ENCODE measurements at places on chromosomes 1 and 21.

DNA sequence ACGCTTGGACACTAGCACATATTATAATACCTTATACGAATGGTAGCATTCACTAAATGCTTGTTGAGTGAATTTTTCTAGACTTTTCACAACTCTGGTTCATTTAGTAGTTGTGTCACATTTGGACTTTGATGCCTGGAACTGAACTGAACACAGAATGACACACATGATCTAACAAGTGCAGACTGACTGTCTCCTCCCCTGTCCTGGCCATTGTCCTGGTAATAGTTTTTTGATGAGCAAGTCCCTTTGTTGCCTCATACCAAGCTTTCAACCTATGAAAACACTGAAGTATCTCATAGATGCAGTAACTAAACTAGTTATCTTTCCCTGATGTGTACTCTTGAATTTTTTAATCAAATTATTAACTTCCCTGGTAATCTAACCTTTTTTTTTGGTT is 66.4 kb downstream of the LRRC8D start:
- no peak for DNase-seq

GRCh38 chr1:1862905-1863547 is 27.9 kb downstream of the GNB1 start:
- DNase-seq = no peak

DNA sequence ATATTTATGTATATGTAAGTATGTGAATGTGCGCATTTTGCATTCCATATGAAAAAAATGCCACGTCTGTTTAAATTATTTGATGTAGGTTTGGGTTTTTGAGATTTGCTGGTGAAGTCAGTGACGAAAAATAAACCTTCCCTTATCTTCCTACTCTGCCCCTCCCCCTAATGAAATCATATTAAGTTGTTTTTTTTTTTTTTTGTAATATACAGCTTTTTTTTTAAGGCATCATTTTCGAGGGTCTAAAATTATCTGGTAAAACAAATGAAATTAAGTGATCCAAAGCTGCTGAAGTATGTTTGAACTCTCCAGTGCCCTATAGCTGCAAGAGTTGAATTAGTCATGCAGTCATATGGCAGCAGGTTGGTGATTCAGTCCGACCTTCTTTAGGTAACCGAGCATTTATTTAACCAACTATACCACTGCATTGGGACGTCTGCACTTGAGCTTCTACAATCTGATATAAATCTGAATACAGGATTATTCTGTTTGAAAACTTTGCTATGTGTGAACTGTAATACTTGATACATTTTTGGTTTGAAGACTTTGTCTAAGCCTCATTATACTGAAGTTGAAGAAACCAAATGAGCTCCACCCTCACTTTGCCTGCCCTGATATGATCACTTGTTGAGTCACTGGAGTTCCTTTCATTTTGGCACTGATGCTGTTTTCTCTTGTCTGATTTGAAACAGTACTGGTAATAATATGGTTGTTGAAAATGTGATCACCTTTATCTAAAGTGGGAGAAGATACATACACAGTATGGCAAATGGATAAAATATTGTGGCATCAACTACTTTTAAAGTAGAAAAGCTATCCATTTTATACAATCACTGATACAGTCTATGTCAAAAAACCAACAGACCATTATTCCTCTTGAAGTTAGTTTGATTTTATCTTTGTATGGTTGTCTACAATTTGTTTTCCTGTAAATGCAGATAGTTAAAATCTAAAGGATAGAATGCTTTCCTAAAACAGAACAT is 11.7 kb downstream of the PDIK1L start:
- peak; percentile 86 for DNase-seq

DNA sequence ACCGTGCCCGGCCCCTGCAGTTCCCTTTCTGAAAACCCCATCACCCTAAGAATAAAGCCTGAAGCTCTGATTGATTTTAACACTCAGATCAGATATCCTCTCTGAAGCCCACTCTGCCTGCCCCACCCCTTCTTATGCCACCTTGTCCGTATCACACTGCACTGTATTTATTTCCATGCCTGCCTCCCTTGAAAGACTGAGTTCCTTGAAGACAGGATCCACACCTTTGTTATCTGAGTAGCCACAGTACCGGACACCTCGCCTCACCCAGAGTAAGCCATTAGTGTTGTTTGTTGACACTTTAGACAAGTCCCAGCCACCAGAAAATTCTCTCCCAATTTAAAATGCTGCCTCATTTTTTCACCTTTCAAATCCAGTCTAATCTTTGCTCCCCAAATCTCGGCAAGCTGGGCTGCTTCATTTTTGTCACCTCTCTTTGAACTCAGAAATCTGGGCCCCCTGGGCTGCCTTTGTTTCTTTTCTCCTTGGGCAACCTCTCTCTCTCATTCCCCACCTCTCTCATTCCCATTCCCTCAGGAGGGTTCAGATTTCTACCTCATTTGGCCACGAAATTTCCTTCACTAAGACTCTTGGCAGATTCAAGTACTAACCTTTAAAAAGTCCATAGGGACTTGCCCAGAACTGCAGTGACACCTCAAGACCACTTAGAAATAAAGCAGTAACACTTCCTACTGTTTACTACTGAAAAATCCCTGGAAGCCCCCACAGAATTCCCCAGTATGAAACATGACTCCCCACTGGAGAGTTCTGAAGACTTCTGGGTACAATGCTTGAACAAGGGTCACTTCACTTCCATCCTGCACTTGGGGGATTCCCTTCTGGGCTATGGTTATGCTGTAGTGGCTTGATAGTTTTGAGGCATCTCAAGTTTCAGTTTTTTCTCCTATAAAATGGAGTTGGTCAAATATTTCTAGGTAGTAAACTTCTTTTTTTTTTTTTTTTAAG is 8.7 kb upstream of the PPP1R15B start:
- DNase-seq = no peak

GRCh38 chr1:198444792-198445191 is 95.7 kb downstream of the ATP6V1G3 start:
- DNase-seq = no peak

- no peak for DNase-seq
Measured at GRCh38 chr1:47964636-47965035, 32.5 kb downstream of the TRABD2B start.

- no peak for DNase-seq
Measured at GRCh38 chr1:29650041-29650400, 413.7 kb downstream of the PTPRU start.

GRCh38 chr1:188904201-188904600 is 1573.5 kb downstream of the BRINP3 start:
- DNase-seq = no peak

DNA sequence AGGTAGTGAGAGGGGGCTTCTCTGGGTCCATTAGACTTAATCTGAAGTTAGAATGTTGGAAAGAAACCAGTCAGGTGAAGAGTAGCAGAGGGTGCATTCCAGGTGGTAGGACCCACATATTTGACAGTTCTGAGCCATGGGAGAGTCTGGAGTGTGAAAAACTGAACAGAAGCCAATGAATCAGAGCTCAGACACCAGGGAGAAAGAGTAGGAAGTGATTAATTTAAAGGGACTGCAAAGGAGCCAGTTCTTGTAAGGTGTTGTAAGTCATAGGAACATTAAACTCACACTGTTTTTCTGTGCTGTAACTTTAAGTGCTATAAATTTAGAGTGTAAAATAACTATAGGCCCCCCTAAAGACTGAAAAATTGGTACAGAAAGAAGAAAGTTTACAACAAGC is 5.9 kb upstream of the DHX9 start:
- no peak for DNase-seq

GRCh38 chr1:207633226-207633625 is 11.7 kb upstream of the CR1L start:
- no peak for DNase-seq

GRCh38 chr1:64251971-64252370 is 48.5 kb downstream of the UBE2U start:
- DNase-seq = no peak

GRCh38 chr1:109880971-109881894 is 29.4 kb upstream of the CSF1 start:
- DNase-seq = no peak

GRCh38 chr1:239879321-239880170 is 212.1 kb upstream of the FMN2 start:
- no peak for DNase-seq

- no peak for DNase-seq
Measured at GRCh38 chr1:15940110-15941043, 35.5 kb downstream of the ZBTB17 start.

DNA sequence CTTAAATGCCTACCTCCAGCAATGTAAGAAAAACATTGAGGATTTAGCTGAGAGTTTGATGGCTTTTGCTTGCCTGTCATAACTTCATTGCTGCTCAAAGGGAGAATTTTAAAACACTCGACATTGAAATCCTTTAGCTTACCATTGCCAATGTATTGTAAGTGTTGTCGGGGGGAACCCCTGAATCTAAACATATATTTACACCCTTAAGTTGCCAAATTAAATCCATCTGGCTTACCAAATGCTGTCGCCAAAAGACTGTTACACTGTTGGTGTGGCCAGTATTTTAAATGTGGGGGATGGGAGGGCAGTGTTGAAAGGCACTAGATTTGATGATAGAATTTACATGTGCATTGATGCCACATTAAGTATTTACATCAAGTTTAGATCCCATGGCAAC is 24.9 kb upstream of the C1orf105 start:
- no peak for DNase-seq

GRCh38 chr21:45157932-45158331 is 83.6 kb downstream of the ADARB1 start:
- DNase-seq = no peak

- no peak for DNase-seq
Measured at GRCh38 chr1:231092380-231092779, 52.3 kb upstream of the FAM89A start.

DNA sequence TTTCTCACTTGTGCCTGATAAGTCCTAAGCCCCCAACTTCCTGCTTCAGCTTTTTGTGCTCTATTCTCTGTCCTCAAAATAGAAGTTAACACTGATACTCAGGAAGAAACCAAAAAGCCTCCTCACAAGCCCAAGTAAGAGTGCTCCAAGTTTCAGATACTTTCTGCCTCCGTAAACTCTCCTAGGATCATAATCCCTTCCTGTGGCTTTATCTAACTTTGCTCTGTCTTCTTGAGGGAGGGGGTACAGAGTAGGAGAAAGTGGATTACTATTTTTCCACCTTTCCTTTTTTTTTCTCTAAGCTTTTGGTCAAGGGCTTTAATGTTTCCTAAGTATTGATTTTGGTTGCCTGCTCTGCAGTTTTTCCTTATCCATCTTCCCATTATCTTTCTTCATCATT is 54.6 kb downstream of the DPH5 start:
- DNase-seq = no peak

DNA sequence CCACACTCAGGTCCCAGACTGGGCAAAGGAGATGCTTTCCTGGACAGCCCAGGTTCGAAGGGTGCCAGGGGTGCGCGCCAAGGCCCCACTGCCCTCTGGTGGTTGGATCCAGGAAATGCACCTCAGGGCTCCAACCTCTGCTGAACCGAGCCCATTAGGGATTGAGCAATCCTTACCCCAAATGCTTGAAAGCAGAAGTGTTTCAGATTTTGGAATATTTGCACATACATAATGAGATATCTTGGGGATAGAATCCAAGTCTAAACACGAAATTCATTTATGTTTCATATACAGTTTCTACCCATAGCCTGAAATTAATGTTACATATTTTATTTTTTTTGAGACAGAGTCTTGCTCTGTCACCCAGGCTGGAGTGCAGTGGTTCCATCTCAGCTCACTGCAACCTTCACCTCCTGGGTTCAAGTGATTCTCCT is 57.4 kb downstream of the SLC9A1 start:
- DNase-seq = peak; percentile 82

DNA sequence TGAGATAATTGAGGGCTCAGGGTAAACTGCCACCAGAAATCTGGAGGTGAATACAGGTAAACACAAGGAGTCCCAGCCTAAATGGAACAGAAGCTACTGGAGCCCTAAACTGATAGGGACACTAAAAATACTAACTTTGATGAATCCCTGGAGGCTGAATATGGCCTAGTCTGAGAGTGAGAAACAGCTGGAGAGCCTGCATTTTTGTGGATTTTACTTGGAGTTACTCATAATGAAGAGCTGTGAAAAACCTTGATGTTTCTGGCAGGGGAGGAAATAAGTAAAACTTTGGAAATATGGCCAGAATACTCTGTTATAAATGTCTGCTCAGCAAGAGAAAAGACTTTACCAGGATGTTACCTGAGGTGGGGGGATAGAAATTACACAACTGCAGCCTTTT is 164.4 kb downstream of the LIPI start:
- DNase-seq = no peak

- no peak for DNase-seq
Measured at GRCh38 chr1:39335216-39335615, 130.7 kb downstream of the MACF1 start.

GRCh38 chr1:21867451-21867996 is 55.5 kb downstream of the LDLRAD2 start:
- DNase-seq = peak; percentile 19

DNA sequence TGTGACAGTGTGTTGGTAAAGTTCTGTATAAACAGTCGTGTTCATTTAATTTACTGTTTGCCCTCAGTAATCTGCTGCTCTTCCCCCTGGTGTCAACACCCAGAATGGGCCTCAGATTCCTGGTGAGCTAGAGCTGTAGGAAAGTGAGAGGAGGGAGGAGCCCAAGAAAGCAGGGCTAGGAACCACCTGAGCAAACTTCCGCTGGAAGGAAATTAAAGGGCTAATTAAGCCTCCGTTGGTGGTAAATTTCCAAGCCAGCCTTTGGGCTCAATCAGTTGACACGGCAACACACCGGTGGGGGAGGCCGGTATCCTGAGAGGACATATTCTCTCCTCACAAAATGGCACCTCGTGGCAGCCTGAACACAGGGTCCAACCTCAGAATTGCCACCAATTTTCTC is 32.9 kb downstream of the RAB3B start:
- no peak for DNase-seq

DNA sequence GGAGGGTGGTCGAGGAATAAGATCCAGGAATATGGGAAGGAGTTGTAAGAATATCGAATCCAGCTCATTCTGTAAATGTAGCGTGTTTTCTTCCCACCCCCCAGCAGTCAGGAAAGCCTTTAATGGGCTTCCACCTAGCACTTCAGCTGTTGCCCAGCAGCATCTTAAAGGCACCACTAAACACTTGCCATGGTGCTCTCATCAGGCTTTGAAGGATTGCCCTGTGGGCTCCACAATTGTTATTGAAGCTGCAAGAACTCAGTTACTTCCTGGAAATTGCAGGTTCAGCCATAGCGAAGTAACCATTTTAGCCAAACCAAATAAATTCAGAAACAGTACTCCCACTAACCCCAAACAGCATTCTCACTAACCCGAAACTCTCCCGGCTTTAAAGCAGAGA is 511.2 kb downstream of the PLPP3 start:
- no peak for DNase-seq

Data from hematopoietic multipotent progenitor cell treated with erythropoietin and hydrocortisone succinate and interleukin-3 and kit ligand, for 17 days (in vitro differentiated cells).